ENCODE measurements at places on chromosomes 5 and 9.

DNA sequence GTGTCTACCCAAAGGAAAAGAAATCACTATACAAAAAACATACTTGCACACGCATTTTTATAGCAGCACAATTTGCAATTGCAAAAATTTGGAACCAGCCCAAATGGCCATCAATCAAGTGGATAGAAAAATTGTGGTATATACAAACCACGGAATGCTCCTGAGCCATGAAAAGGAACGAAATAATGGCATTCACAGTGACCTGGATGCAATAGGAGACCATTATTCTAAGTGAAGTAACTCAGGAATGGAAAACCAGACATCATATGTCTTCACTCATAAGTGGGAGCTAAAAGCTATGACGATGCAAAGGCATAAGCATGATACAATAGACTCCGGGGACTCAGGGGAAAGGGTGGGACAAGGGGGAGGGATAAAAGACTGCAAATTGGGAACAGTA lies 78.4 kb downstream of the ENC1 start:
- no peak for ATAC-seq

DNA sequence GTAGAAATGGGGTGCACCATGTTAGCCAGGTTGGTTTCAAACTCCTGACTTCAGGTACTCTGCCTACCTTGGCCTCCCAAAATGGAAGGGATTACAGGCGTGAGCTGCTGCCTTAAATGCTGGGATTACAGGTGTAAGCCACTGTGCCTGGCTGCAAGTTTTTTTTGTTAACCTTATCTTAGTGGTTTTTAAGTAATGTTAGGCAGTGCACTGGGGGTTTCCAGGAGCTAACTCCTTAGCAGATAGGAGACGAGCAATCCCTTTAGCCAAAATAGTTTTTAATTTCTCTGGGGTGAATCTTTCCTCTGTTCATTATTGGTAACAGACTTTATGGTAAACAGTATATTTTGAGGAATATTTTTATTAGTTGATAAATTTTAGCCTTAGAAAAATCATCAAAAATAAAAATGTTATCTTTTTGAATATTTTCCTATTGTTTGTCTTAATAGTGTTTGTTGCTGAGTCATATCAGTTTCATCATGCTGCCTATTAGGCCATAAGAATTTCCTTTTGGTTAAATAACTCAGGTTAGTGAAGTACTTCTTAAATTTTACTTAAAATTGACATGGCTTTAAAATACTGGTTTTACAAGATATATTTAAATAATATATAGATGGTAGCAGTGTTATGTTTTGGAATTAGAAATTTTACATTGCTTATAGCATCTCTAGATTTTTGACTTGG lies 37.9 kb downstream of the LMNB1 start:
- no peak for ATAC-seq

DNA sequence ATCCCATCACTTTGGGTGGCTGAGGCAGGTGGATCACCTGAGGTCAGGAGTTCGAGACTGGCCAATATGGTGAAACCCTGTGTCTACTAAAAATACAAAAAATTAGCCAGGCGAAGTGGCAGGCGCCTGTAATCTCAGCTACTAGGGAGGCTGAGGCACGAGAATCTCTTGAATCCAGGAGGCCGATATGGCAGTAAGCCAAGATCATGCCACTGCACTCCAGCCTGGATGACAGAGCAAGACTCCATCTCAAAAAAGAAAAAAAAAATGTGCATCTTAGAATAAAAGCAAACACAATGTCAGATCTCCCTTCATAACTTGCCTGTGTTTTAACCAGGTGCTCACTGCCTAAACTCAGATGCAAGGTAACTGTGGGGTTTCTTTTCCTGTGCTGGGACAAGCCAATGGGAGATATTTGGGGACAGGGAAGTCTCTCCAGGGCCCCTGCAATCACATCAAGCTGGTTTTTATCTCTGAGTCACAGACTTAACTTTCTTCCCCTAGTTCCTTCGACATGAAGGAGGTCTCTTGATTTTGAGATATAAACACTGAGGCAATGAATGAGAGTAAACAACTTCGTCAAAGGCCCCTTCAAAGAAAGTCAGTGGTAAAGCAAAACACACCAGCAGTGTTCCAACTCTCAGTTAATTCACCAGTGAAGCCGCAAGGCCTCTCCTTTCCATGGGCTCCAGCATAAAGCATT lies 99.1 kb downstream of the SNX18 start:
- ATAC-seq, result no peak

GRCh38 chr9:128457207-128457606 lies 1.4 kb downstream of the ODF2 start:
- ATAC-seq, result no peak

DNA sequence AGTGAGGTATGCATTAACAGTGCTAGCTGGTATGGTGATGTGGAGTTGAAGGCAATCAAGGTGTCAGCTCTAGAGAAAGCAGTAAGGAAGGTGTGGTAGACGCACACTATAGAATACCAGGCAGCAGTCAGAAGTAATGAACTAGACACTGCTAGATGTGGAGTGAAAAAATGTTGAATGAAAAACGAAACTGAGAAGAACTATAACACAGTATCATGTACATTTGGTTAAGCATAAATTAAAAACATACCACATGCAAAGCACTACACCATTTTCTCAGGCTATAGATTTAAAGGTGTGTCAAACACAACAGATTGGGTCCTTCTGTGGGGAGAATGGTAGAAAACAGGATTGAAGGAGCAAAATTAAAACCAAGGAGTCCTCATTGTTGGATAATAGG lies 15.4 kb downstream of the ZNF622 start:
- ATAC-seq, result no peak

GRCh38 chr9:138050472-138051330 lies 173.1 kb downstream of the CACNA1B start:
- ATAC-seq, result no peak

DNA sequence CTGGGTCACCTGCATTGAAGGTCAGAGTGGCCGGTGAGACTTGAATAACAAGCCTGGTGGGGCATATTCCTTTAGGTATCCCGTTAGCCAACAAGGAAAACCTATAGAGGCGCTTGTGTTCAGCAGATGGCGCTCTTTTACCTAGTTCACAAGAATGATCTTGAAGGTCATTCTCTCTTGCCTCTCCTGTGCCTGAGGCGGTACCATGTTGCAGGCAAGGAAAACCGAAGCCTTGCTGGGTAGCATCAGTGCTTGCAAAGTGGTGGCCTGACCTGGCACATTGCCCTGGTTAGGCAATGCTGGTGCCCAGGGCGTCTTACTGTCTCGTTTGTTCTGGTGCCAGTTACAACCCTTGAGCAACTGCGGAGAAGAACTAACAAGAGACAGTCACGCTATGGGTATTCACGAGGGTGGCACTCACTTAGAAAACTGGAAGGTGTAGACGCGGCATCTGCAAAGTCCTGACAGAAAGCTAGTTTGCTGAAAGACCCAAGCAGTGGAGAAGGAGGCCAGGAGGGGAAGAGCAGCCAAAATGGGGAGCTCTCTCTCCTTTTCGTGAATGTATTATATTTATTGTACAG lies 56.7 kb downstream of the AOPEP start:
- ATAC-seq, result peak; percentile 93

- no peak for ATAC-seq
These were observed 12.7 kb downstream of the STK10 start for GRCh38 chr5:172175263-172175719.

GRCh38 chr5:81537905-81538547 lies 144.1 kb upstream of the ACOT12 start:
- ATAC-seq, result no peak

- peak; percentile 39 for ATAC-seq
These were observed 57.2 kb downstream of the MLANA start for GRCh38 chr9:5947912-5948311.

- no peak for ATAC-seq
These were observed 359.0 kb upstream of the DMAC1 start for GRCh38 chr9:8158574-8158973.

DNA sequence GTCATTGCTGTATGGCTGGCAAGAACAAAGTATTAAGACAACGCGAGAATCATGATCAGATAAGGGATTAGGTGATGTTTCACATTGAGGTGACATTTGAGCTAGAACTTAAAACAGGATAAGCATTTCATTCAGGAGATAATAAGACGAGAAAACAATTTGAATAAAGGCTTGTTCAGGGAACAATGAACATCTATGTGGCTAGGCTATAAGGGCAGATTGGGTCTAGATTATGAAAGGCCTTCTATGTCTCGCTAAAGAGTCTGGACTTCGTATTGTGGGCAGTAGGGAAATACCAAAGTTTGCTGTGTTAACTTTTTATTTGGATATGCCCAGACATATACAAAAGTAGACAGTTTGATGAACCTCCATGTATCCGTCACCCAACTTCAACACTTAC lies 6.9 kb downstream of the MRPL22 start:
- ATAC-seq, result no peak

- ATAC-seq, result no peak
These were observed 106.8 kb downstream of the WNK2 start for GRCh38 chr9:93290495-93291434.

GRCh38 chr9:468766-469426 lies 254.2 kb downstream of the DOCK8 start:
- no peak for ATAC-seq

GRCh38 chr5:160347448-160347847 lies 23.0 kb downstream of the C1QTNF2 start:
- ATAC-seq, result no peak

All from SK-N-SH treated with all-trans-retinoic acid at 6 μM for 48 hours (cell line).